ENCODE measurements at places on chromosomes 3 and 15.
A peak's percentile ranks its signal among the peaks of the same experiment; 100 is the strongest.

GRCh38 chr3:183359036-183359435 is 69.4 kb downstream of the MCF2L2 start:
- DNase-seq: no peak

- DNase-seq: no peak
Measured at GRCh38 chr15:85826756-85827515, 32.2 kb upstream of the KLHL25 start.

GRCh38 chr3:8509961-8510360 is 8.3 kb downstream of the LMCD1 start:
- DNase-seq: no peak

- DNase-seq: peak; percentile 37
Measured at GRCh38 chr15:99980752-99981151, 247.5 kb upstream of the LYSMD4 start.

DNA sequence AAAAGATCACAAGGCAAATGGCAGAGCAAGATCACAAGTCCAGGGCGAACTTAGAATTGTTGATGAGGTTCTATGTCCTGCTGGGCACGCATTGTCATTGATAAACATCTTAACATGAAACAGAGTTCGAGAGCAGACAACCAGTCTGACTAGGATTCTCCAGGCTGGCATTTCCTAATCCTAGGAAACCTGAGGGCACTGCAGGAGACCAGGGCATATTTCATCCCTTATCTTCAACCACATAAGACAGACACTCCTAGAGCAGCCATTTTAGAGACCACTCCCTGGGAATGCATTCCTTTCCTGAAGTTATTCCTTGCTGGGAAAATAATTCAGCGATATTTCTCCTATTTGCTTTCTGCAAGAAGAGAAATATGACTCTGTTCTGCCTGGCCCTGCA is 1199.9 kb downstream of the SI start:
- no peak for DNase-seq

DNA sequence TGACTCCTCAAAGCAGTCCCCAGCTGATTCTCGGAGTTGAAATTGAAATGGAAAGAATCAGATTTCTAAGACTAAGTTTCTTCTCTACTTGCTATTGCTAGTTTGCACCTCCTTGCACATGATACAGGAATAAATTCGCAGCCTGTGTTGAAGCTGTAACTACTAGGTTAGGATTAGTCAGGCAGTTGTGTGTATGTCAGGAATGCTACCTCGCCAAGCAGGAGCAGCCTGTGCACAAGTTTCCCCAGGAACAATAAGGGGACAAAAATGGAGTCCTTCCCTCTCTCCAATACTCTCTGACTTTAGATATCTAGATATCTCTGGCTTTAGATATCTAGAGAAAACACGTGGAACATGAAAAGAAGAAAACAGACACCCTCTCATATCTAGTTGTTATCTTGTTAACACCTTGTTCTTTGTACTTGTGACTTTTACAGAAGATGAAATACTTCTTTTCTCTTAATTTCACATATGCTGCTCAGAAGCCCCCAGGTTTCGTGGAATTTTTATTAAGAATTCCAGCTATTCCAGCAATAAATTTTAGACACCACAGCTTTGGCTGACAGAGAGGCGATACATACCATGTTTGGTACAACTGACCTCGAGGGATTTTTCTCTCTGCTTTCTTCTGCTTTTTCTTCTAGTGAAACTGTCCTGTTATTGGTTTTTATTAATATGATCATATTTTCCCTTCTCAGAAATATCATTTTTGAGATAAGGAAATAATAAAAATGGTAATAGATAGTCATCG is 56.1 kb upstream of the CMSS1 start:
- DNase-seq: no peak

DNA sequence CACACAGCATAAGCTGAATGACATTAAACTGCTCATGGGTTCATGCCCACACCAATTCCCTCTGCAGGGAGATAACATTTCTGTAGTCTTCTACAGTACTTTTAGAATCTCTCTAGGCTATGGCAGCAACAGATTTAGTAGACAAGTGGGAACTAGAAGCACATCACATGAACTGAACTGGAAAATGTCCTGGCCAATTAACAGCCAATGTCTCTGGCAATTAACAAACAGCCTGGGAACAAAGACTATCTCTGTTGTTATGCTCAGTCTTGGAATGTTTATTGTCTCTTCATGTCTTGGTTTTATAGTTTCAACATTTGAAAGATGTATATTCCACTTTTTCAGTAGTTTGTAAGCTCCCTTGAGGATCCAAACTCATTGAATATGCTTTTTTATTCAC is 523.2 kb upstream of the NAALADL2 start:
- DNase-seq: no peak

- no peak for DNase-seq
Measured at GRCh38 chr3:70094197-70094596, 94.7 kb downstream of the SAMMSON start.

GRCh38 chr3:171824824-171825221 is 14.5 kb upstream of the PLD1 start:
- no peak for DNase-seq

GRCh38 chr3:127992127-127992526 is 60.1 kb upstream of the SEC61A1 start:
- DNase-seq: no peak

- DNase-seq: no peak
Measured at GRCh38 chr3:49668861-49669260, 5.3 kb upstream of the APEH start.

- DNase-seq: peak; percentile 85
Measured at GRCh38 chr3:16239086-16239770, 25.5 kb downstream of the DPH3 start.

DNA sequence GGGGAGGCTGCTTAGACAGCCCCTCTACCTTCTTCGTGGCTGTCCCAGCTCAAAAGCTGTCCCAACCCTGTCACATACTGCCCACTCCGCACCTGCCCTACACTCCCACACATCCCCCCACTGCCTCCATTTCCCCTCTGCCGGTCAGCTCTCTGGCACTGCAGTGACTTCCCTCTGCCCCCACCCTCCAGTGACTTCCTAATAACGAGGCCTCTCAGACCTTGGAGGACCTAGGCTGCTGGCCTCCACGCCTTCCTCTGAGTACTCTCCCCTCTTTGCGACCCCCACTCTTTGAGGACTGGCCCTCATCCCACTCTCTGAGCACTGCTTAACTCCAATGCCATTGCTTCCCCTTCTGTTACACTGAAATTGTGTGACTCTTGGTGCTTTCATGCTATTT is 45.3 kb downstream of the KY start:
- DNase-seq: no peak

- DNase-seq: no peak
Measured at GRCh38 chr3:189813647-189814240, 182.6 kb downstream of the TP63 start.

DNA sequence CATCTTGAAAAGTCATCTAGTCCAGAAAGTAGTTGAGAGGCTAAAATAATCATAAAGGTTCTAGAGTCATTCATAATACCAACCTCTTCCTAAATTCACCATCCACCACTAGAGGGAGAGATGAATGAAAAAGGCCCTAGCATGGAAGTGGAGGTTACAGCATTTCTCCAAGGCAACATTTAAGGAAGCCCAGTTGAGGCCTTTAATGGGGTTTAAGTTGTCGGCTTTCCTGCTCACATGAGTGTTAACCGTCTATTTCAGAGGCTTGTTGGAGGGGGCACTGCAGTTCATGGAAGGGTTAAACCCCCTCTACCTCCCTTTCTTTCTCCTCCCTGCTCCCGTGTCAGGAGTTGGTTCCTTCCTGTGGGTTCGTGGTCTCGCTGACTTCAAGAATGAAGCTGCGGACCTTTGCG is 3.8 kb upstream of the SLCO3A1 start:
- DNase-seq: peak; percentile 5

GRCh38 chr3:126129398-126129891 is 45.5 kb upstream of the SLC41A3 start:
- DNase-seq: no peak

GRCh38 chr3:54882129-54882833 is 45.6 kb downstream of the LRTM1 start:
- no peak for DNase-seq

DNA sequence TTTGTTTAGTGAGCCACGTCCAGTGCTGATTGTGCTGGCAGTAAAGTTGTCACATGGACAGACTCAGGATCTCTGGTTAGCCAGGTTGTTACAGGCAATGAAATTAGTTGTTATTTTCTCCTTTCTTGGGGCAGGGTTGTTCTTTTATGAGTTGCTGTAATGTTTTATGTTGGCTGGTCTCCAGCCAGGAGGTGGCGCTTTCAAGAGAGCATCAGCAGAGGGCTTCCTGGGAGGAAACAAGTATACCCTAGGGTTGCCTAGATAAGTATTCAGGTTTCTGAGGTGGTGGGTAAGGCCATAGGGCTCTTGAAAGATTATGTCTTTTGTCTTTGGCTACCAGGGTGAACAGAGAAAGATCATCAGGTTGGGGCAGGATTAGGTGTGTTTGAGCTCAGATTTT is 14.5 kb upstream of the CFAP20DC start:
- DNase-seq: no peak

- peak; percentile 82 for DNase-seq
Measured at GRCh38 chr3:116405231-116405630, 40.1 kb downstream of the LSAMP start.

DNA sequence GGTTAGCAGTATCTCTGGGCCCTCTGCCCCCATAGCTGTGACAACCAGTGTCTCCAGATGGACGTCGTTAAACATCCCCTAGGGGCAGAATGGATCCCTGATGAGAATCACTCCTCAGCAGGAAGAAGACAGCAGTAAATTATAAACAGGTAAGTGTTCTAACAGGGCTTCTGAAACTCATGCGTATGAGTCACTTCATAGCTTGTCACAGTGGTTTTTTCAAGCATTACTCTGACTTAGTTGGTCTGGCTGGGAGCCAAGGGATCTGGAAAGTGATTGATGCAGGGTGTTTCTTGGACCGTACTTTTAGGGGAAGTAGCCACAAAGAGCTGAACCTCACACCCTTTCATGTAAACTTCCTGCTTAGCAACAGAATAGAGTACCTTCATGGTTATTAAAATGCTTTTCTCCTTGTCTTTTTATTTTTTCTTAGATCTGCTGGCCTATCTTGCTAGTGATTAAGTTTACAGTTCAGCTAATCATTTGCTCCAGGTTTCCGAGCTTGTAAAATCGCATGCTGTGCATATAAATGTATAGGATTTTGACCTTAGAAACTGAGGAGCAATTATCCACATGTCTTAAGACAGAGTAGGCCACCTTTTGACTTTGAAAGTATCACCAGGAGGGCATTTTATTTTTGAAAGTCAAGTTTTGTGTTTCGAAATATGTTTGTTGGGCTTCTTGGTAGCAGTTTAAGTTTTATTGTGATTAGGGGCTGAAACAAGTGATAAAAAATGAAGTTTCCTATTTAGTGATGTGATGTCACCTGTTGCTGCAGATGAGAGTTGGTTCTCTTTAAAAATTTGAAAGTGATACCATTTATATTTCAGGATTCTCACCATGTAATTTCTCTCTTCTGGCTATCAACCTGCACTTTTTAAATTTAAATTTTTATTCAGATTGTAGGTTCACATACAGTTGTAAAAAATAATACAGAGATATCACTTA is 333.9 kb downstream of the PTPRG start:
- no peak for DNase-seq

DNA sequence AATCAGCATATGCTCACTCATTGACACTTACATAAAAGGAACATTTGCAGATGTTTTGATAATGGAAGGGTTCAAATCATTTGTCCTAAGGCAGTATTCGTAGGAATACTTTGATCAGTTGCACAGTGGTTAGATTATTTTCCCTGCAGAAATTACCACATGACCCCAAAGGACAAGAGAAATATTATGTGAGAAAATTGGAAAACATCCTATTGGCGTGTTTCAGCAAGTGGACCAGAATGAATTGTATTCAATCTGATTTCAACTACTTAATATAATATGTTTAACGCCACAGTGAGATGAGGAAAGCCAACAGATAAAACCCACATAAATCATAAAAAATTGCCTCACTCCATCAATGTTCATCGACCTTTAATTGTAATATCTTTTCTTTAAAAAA is 195.0 kb upstream of the MDFIC2 start:
- DNase-seq: no peak

DNA sequence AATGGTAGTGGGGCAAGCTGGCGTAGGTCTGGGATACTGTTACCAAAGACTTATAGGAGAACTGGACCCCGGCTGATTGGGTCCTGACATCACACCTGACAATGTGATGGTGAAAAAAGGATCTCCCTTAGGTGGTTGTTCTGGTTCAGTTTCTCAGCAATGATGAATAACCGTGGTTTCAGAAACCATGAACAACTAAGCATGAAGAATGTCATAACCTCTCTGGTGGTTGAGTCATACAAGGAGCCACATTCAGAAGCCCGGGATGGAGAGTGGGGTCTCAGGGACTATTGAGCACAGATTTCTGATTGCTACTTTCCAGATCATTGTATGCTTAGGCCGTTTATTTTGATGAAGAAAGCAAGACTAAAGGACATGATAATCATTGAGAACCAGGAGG is 17.4 kb downstream of the GPR160 start:
- DNase-seq: no peak

- DNase-seq: no peak
Measured at GRCh38 chr15:27223179-27223578, 252.2 kb downstream of the GABRG3 start.

GRCh38 chr3:129185783-129186182 is 2.1 kb upstream of the CNBP start:
- no peak for DNase-seq
